ENCODE measurements at places on chromosomes 1 and 21.

DNA sequence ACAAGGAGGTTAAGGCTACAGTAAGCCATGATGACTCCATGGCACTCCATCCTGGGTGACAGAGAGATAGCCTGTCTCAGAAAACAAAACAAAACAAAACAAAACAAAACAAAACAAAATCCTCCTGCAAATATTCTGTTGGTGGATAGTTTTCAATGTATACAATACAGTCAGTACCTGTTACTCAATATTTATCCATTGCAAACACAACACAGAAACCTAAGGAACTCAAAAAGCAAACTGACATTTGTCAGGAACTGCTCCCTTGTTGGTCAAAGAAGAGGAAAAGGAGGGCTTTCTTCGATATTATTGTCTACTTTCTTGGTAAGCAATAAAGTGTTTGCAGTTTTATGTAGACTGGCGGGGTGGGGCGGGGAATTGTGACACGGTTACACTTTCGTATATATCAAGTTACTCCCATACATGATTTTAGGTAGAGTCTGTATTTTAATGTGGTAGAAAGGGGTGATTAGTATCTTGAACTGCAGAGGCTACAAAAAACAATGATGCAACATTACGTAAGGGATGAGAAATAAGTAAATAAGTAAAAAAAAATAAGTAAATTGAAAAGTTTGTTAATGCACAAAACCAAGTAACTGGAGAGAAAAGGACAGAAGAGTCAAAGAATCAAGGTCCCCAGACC is 31.8 kb downstream of the APP start:
- DNase-seq, result no peak

DNA sequence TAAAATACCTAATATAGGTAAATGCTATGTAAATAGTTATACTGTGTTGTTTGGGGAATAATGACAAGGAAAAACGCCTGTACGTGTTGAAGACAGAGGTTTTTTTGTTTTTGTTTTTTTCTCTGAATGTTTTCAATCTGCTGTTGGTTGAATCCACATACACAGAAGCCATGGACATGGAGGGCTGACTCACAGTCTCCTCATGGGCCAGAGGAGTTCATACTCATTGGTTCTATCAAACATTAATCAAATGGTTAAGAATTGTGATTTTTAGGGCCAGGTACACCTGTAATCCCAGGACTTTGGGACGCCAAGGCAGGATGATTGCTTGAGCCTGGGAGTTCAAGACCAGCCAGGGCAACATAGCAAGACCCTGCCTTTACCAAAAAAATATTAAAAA is 20.5 kb downstream of the MIER1 start:
- DNase-seq, result no peak

DNA sequence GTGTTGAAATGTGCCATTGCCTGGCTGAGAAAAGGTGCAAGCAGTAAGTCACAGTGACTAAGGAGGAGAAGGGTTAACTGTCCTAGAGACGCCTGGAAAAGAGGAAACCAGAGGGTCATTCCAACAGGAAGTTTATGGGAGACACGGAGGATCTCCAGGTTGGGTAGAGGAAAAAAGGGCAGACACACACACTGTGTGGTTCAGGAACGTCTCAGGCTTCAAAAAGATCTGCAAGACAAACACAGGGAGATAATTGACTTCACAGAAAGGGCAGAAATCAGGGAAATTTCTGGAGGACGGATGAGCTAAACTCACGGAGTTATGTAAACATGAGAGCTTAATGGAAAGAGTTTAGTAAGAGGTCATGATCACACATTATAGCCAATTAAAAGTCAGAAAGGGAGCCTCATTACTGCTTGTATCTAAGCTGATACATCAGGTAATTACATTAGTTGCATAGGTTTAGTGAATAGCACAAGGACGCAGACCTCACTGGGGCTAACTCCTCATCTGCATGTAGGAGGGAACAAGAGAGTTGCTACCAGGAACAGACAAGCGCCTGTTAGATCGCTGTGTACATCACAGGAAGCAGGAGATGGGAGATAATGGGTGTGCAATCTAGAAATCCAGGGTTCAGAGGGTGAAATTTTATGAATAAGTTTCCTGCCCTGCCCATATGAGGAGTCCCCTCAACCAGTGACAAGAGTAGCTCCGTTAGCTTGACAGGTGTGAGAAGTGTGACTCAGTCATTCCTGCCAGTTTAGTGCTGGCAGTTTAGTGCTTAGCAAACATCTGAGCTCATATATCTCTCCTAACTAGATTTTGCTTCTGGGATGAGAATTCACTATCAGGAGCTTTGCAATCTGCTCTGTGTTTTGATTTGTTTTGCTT is 96.6 kb upstream of the TNR start:
- no peak for DNase-seq

GRCh38 chr1:113405573-113405972 is 15.3 kb downstream of the MAGI3 start:
- DNase-seq, result no peak

DNA sequence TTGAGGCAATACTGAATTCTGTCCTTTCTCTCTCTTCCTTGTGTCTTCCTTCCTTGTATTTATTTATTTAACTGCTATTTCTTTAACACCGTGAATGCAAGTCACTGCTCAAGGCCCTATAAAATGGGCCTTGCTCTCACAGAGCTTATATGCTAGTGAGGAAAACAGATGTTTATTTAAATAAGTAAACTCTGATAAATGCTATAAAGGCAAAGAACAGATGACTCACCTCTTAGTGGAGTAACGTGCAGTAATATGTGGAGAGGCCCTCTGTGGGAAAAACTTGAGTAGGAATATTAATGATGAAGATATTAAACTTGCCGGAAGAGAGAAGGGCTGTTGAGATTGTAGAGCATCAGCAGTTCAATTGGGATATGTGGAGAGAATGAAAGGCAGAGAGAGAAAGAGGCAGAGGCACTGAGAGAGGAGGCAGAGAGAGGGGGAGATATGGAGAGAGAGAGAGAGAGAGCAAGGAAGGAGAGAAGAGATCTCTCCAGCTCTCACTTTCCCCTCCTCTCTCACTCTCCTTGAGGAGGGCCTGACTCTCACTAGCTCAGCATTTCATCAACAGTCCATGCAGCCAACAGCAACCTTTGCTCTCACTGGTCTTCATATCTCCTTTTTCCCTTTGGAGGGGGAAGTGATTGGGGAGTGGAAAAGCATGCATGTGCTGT is 322.2 kb downstream of the LMX1A start:
- DNase-seq, result no peak

GRCh38 chr21:36454093-36454531 is 25.8 kb downstream of the CLDN14 start:
- DNase-seq, result peak; percentile 73

GRCh38 chr1:31879981-31880608 is 58.1 kb downstream of the PTP4A2 start:
- DNase-seq, result no peak

DNA sequence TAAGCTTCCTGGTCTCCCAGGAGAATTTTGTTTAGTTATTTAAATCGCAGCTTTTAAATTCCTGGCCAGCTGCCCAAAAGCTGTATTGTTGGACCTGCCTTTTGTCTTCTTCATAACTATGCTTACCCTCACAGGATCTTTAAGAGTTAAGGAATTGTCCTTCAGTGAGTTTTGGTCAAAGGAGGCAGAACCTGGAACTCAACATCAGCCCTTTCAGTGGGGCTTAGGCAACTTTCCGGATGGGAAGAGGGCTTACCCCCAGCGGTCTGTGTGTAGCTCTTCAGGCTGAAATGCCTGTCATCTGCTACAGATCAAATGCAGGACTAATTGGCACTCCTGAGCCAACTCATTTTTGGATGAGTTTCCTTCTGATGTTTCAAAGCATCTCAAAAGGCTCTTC is 402.6 kb downstream of the SIPA1L2 start:
- peak; percentile 49 for DNase-seq

GRCh38 chr1:8525558-8526275 is 207.8 kb downstream of the SLC45A1 start:
- no peak for DNase-seq

- DNase-seq, result no peak
Observed at GRCh38 chr1:97986041-97987005, 65.5 kb upstream of the DPYD start.

- DNase-seq, result no peak
Observed at GRCh38 chr1:2312515-2313301, 78.6 kb downstream of the MORN1 start.

DNA sequence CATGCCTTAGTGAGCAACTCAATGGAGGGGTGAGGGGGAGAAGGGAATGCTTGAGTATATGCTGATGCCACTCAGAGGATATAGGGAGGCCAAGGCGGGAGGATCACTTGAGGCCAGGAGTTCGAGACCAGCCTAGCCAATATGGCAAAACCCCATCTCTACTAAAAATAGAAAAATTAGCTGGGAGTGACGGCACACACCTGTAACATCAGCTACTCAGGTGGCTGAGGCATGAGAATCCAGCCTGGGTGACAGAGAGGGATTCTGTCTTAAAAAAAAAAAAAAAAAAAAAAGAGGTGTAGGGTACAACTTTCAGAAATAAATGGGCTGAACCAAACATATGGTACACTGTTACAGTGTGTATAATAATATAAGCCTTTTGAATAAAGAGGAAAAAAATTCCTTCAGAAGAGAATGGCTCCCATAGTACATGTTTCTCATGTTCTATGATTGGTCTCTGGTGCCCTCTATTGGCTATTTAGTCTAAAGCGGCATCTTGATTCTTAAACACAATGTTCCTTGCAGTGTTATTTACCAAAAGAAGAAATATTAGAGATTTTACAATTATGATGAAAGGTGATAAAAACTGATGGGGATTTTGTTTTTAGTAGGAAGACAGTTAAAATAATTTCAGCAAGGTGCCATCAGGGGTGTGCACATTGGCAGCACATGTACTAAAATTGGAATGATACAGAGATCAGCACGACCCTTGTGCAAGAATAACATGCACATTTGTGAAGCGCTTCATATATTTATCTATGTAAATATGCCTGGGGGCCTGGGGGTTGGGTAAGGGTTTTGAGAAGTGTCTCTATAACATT is 109.8 kb downstream of the PATJ start:
- DNase-seq, result peak; percentile 67

DNA sequence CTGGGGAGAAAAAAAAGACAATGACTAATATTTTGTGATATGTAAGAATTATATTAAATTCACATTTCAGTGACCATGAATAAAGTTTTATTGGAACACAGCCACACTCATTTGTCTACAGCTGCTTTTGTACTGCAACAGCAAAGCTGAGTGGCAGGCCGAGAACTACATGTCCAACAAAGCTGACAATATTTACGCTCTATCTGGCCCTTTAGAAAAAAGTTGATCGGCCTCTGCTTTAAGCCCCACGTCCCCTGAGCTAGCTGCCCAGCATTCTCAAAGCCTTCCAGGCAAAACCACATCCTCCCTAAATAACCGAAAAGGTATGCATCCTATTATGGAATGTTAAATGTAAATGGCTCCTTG is 8.6 kb downstream of the SLC2A1 start:
- DNase-seq, result no peak

DNA sequence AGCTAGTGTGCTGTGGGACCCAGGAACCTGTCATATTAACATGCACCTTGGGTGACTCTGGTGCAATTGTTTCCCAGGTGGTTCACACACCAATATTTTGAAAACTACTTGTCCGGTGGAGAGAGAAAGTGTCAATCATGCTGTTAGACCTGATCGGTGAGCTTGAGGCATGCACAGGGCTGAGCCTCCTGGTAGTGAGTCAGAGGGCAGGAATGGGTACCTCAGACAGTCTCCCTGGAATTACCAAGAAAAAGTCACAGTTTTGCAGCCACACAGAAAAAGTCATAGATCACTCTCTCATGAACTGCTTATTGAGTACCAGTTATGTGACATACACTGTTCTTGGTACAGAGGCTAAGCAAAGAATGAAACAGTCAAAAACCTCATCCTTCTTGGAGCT is 140.1 kb upstream of the NFIA start:
- DNase-seq, result no peak

GRCh38 chr1:61135291-61135690 is 52.9 kb downstream of the NFIA start:
- DNase-seq, result no peak

DNA sequence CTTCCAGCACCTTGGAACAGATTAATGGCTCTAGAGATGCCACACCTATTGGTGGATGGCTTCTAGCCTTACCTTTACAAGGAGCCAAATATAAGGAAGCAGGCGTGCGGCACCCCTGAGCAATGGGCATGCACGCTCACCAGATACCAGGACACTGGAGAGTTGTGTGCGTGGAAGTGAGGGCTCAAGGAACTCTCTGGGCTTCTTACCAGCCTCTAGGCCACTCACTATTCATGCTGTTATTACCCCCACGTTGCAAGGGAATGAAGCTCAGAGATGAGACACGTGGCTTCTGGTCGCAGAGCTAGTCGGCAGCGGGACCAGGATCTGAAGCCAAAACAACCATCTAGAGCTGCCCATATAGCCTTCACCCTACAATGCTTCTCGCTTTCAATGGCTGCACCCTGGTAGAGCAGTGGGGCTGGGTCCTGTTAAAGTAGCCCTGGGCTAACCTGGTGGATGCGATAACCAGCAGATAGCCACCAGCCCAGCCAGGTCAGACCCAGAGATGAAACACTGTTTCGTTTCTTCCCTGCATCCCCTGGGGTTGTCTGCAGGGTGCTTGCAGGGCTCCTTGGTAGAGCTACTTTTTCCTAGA is 396.4 kb upstream of the VAMP3 start:
- no peak for DNase-seq

- DNase-seq, result no peak
Observed at GRCh38 chr1:223161321-223161720, 18.3 kb upstream of the TLR5 start.

DNA sequence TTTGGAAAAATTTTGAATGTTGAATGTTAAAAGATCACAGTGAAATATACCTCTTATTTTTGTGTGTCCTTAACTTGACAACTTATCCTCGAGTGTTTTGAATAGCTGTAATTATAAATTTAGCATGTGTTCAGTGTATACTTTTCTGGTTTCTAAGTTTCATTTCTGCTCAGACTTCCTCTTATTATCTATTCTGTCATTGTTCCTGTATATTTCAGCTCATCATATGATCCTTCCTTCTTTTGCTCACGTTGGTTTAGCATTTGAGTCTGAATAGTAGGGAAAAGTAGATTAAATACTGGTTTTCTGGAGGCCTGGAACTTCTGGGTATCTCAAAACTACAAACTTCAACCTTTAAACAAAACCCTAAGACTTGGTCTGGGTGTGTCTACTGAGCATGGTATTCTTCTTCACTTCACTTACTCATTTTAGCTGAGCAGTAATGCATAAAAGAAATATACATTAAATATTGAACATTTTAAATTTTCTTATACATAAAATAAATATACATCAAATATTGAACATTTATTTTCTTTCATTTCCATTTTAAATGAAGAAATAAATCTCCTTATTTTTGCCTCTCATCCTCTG is 3.3 kb upstream of the ATP6V1G3 start:
- no peak for DNase-seq

DNA sequence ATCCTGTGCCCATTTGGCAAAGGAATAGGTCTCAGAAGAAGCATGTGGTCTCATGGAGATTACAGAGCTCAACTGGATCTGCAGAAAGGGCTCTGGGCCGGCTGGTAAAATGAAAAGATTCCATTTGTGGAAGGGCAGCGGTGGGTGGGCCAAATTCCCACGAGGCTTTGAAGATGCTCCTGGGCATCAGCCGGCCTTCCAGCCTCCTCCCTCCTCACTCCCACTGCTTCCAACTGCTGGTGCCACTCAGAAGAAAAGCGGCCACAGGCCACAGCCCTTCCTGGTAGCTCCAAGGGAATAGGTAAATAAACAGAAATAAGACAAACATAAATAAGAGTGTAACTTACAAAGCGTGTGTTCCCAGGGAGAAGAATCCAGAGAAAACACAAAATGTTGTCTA is 136.3 kb upstream of the SLC44A3 start:
- no peak for DNase-seq

GRCh38 chr1:160759740-160760139 is 20.7 kb downstream of the SLAMF7 start:
- no peak for DNase-seq

Measured in RPMI8226 (cell line).